CD8-positive, alpha-beta memory T cell (primary cell): ENCODE measurements at places on chromosomes 2 and 18.

DNA sequence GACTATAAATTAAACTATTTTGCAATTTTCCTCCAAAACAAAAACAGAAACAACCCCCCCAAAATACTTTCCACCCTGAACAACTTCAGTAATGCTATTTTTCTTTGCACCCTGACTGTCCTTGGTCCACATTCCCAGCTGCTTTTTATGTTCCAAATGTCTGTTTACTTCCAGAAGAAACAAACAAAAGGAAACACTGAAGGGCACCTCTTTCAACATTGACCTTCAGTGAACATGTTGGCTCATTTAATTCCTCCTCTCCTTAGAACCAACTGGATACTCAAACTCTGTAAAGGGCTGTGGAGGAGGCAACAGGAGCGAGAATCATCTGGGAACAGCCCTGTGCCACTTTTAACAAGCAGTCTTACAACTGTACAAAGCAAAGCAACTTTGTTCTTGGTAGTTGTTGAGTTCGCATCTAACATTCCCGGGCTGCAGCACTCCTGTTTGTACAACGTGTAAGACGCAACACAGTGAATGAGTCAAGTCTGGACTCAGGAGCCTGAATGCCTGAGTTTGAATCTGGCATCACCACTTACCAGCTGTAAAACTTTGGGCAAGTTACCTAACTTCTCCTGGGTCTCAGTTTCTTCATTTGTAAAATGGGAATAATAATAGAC lies 111.4 kb upstream of the GATA6 start:
- DNase-seq, result no peak

DNA sequence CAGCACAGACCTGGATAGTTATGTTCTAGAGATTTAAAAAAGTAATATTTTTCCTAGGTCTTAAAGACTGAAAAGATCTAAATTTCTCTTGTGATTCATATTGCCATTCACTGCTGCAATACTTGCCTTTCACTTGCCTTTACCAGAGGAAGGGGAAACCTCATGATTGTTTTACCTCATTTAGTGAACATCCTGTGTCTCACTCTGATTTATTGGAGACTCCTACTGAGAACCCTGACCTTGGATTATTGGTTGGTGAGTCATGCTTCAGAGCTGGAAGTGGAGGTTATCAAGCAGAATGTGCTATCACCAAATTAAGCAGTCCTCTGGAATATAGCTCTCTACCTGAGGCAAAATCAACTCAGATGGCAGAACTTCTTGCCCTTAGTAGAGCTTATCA lies 500.5 kb downstream of the TSN start:
- no peak for DNase-seq

DNA sequence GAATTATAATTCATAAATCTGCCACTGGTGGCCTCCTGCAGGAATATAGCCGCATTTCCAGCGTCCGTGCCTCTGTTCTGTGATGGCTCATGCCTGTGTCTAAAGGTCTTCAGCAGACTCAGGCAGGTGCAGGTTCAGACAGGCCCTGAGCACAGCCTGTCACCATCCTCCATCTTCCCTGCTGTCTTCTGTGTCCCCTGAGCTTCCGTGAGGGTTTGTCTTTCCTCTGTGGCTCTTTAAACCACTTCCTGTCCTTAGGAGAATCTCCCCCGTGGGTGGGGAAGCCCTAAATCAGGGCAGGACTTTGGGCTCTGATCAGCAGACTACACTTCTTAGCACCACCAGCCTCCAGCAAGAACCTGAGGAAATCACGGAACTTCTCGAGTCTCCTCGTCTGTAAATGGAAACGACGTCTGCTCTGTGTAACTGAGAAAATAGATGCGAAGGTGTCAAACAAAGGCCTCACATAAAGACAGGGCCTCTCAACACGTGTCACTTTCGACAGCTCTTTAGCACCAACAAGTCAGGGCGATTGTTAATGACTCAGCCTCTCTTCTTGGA lies 24.1 kb upstream of the NFATC1 start:
- no peak for DNase-seq

DNA sequence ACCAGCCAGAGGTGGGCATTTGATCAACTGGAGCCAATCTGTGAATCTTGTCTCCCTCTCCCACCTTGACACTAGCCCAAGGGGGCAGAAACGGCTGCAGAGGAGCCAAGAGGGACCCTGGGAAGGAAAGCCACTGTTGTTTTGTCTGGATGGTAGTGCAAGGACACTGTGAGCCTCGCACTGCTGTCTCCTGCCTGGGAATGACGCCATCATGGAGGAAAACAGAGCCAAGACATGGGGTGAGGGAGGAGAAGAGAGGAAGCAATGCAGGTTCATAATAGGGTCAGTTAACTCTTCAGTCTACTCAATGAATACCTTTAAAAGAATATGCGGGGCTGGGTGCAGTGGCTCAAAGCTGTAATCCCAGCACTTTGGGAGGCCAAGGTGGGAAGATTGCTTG lies 231.1 kb upstream of the AGAP1 start:
- DNase-seq, result no peak

GRCh38 chr2:197800091-197800490 lies 4.3 kb upstream of the PLCL1 start:
- no peak for DNase-seq

DNA sequence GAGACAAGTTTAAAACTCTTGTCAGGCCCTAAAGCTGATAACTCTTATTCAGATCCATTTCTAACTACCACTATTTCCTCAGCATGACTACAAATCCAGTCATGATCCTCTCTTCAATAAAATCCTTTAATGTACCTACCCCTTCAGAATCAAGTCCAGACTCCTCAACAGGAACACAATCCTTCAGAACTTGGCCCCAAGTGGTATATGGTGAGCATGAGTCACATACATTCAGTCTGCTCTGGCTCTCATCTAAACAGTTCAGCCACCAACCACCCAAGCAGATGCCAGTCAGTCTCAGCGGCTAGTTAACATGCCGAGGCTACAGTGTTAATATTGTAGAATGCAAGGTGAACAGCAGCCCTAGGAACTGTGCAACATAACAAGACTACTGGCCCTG lies 9.7 kb downstream of the LMAN2L start:
- no peak for DNase-seq

DNA sequence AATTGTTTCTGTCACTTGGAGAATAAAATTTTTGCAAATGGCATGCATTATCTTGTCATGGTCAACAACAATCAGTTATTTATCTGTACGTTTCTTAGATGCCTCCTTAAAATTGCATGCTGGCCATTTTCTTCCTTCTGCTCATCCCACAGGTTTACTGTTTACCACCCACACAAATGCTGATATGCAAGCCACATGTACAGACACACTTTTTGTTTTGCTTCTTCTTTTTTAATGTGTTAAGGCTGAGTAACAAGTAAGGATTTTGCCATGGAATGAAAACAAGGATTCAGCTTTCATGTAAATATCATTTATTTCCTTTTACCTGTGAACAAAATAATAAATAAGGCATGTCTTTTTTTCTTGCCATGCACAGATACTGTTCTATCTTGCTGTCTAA lies 1077.1 kb upstream of the ZEB2 start:
- DNase-seq, result no peak

GRCh38 chr18:66048406-66048805 lies 297.6 kb downstream of the CDH7 start:
- no peak for DNase-seq

DNA sequence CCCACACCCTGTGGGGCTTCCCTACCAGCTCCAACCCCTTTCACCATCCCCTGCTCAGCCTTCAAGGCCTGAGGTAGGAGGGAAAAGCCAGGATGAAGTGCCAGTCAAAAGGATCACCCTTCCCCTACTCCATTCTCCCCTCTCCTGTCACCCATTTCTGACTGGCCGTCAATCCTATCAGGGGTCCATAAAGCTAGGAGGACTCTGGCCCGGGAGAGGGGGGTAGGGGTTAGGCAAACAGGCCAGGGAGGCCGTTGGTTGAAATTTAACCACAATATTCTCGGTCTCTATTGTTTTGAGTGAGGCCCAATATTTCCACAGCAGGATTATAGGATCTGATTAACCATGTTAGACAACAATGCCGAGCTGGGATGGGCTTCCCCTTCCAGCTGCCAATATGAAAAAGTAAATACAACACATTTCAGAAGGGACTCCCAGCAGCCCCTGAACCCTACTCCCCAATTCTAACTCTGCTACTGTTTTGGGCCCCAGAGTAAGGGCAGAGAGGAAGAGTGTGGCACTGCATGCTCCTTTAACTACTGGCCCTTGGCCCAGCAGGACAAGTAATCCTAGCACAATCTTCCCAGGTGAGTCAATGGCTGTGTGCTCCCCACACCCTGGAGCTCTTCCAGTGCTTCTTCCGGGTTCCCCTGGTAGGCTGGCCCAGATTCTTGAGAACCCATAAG lies 10.6 kb upstream of the IHH start:
- no peak for DNase-seq

DNA sequence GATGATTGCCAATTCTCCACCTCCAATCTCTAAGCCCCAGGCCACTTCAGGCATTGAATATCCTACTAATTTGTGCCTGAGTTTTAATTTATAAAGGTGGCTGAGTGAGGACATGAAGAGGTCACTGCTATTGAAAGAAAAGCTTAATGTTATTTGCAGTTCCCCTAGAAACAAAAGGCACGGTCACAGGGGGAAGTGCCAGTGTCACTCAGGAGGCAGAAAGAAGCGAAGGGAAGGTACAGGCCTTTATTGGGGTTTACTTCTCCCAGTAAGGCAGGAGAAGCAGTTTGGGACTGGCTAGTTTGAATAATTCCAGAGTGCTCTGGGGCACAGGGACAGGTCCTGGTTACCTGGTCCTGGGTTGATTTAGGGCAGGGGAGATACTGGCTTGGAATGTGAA lies 1.7 kb upstream of the ABHD1 start:
- DNase-seq, result no peak

DNA sequence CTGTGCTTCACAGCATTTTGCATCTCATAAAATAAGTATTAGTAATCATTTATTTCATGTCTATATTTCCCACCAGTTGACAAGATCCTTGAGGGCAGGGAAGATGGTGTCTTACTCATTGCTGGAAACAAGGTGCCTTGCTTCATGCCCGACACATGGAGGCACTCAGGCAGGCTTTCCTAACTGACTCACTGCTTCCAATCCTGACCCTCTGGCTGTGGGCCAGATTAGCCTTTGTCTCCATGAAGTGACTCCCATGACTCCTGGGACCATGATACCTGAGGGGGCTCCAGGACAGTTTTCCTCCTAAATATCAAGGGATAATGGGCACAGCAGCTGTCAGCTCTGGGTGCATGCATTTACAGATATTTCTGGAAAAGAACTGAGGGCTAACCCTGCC lies 275.1 kb downstream of the AGPS start:
- no peak for DNase-seq

GRCh38 chr2:200863782-200864175 lies 679 bp downstream of the CLK1 start:
- no peak for DNase-seq

GRCh38 chr2:68846091-68846490 lies 25.1 kb downstream of the BMP10 start:
- DNase-seq, result no peak

- DNase-seq, result no peak
These were observed 51.6 kb downstream of the BMP10 start for GRCh38 chr2:68819556-68819955.

GRCh38 chr2:19785447-19785846 lies 116.3 kb downstream of the TTC32 start:
- DNase-seq, result no peak

DNA sequence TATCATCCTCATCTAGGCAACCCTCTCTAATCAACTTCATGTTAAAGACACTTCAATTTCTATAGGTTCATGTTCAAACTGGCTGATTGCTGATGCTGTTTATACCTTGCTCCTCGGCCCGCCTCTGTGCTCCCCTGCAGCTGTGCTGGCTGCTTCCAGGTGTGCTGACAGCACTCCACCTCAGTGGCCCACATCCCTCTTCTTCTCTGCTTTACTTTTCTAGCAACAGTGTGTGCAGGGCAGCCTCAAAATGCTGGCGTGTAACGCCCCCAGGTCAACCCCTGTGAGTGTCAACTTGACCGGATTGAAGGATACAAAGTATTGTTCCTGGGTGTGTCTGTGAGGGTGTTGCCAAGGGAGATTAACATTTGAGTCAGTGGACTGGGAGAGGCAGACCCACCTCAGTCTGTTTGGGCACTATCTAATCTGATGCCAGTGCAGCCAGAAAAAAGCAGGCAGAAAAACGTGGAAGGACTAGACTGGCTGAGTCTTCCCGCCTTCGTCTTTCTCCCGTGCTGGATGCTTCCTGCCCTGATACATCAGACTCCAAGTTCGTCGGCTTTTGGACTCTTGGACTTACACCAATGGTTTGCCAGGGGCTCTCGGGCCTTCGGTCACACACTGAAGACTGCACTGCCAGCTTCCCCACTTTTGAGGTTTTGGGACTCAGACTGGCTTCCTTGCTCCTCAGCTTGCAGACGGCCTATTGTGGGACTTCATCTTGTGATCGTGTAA lies 94.7 kb downstream of the COL6A3 start:
- no peak for DNase-seq

DNA sequence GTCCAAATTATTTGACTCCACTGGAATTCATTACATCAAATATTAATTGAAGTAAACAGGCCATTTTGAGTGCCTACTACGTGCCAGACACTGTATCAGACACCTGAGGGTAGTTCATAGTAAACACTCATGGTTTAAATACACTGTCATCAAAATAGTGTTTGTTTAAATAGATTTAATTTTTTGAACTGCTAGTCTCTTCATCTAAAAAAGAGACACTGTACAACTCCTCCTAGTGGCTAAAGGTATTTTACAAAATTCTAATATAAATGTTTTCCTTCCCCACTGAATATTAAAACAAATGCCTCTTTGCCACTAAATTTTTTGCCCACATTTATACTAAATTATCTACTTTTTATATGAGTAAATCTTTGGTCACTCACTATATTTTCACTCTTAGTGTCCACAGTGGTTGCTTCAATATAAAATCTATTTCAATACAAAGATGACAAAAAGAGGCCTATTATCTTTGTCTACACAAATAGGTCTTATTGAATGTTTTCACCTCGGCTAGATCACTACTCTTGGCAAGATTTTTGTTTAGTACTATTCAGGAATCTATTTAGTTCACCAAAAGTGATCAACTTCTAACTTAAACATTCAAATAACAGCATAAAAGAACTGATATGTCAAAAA lies 122.1 kb downstream of the TMEM247 start:
- DNase-seq, result no peak

DNA sequence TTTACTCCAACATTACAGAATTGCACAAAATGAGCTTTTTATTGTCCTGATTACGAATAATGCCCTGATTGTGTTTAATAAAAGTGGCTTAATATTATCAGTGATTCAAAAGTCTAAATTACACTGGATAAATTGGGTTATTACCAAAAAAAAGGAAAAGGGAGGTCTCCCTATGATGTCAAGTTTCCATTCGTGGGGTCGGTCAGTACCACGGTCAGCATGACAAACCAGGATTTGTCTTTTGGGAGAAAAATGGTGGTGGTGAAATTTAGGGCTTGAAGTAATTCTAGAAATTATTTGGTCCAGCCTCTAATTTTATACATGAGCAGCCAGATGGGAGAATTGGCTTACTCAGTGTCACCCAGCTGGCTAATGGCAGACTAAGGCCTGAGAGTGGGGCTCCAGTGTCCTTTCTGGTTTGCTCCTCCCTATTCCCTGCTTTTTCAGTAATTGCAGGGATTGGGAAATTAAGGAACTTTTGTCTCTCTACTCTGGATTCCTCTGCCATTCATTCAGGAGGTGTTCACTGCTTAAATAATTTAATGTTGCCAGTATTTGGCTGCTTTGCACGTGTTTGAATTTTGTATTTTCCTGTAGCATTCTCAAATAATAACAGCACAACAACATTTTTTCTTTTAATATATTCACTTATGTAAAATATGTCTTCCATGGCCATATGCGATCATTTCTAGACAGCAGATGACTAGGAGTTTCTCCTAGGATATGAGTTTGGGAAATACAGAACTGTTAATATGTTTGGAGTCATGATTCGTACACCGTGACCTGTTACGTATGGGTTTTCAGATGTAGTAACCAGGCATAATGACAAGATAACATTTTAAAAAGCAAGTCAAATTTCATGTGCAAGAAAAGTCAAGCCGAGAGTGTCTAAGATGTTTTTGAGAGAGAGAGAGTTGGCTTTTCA lies 128.9 kb upstream of the NOSTRIN start:
- no peak for DNase-seq
